ENCODE measurements at places on chromosomes 16 and 17.

GRCh38 chr16:73040735-73041402, 7.1 kb downstream of the ZFHX3 start:
- DNase-seq = no peak

DNA sequence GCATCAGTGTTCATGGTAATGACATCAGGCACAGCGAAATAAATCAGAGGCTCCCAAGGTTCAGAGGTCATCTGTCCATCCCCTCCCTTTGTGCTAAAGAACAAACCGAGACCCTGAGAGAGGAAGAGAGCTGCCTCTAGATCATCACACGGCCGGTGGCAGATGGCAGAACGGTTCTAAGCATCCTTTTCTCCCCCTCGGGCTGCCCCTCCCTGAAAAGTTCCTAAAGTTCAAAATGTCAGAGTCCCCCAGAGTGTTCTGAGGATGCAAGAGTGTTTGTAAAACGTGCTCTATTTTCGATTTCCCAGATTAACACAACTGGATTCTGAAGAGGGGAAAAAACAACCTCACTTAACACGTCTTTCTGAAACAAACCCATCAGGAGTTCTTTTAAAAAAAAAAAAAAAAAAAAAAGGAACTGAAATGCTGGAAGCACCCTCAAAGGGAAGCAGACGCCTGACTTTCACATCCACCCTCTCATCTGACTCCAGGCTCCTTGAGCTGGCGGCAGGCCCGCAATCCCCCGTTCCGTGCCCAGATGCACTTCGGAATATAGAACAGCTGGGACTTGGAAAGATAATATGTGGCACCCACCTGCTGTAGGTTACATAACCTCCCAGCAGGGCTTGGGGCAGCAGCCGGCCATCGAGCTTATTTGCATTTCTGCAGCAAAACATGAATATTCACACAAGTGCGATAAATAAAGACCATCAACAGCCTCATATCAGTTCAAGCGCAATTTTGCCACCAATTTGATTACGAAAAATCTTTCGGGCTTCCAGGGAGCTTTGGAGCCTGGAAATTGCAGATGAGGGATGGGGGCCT, 115.5 kb upstream of the SMURF2 start:
- DNase-seq = no peak

DNA sequence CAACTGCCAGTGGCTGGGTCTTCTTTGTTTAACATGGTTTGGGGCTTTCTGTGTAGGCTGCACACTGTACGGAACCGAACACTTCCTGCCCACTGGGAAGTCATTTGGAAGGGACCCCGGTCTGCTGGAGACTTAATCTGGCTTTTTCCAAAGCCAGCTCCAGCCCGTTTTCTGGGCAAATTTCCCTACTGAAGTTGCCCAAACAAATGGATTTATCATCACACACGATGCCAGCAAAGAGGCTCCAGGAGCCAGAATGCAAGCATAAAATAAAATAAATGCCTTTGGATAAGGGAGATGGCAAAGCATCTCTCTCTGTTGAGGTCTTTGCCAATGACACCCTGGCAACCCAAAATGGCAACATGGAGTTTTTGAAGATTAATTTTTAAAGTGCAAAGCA, 259.9 kb upstream of the IRX3 start:
- no peak for DNase-seq

- no peak for DNase-seq
Observed at GRCh38 chr16:58456193-58456592, 43.8 kb upstream of the NDRG4 start.

DNA sequence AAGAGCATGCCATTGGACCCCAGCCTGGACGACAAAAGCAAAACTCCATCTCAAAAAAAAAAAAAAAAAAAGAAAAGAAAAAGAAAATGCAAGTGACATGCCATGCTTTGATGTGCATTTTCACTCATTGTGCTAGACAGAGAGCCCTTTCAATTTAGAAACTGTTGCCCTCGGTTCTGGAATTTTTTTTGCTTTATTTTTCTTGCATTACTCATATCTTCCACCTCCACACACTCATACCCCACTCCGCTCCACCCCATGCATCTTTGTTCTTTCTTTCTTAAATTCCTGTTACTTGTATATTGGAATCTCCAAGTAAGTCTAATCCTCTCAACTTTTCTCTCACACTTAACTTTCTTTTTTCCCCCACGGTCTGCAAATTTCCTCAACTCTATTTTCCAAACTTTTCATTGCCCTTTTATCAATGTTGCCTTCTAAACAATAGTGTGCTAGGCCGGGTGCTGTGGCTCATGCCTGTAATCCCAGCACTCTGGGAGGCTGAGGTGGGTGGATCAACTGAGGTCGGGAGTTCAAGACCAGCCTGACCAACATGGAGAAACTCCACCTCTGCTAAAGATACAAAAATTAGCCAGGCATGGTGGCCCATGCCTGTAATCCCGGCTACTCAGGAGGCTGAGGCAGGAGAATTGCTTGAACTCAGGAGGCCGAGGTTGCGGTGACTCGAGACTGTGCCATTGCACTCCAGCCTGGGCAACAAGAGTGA, 16.8 kb upstream of the SUZ12 start:
- no peak for DNase-seq

- peak; percentile 37 for DNase-seq
Observed at GRCh38 chr17:31008374-31009041, 37.7 kb downstream of the RNF135 start.
